ENCODE measurements at places on chromosomes 3 and 15.

DNA sequence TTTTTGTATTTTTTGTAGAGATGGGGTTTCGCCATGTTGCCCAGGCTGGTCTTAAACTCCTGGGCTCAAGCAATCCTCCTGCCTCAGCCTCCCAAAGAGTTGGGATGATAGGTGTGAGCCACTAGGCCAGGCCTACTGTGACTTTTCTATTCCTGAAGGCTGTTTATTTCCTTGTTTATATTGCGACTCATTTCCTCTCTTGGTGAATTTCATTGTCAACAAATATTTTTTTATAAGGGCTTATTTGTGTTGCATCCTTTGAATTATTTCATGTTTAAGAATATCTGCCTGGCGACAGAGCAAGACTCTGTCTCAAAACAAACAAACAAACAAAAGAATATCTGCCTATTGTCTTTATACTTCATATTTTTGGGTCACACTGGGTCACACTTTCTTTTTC is 29.4 kb upstream of the MCCC1 start:
- DNase-seq, result no peak

- peak; percentile 77 for DNase-seq
These were observed 4.3 kb upstream of the LSMEM2 start for GRCh38 chr3:50274371-50275104.

- DNase-seq, result no peak
These were observed 10.4 kb downstream of the NSMCE3 start for GRCh38 chr15:29259233-29259632.

GRCh38 chr3:158005391-158006100 is 100.7 kb downstream of the SHOX2 start:
- DNase-seq, result no peak

DNA sequence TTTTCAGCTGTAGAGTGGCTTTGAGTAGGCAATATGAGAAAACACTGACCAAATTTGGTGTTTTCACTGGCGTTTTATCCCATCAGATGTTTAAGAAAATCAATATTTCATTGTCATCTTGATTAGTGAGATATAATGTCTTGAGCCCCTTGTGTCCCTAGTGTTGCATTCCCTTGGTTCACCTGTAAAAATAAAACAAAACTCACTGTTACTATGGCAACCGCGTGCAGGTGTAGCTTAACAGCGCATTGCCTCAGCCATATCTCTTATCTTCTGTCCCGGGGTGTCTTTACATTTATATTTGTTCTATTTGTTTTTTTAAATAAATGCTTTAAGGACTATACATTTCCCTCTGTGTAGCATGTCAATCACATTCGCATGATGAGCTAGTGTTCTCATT is 551.6 kb downstream of the ZIC1 start:
- DNase-seq, result no peak

DNA sequence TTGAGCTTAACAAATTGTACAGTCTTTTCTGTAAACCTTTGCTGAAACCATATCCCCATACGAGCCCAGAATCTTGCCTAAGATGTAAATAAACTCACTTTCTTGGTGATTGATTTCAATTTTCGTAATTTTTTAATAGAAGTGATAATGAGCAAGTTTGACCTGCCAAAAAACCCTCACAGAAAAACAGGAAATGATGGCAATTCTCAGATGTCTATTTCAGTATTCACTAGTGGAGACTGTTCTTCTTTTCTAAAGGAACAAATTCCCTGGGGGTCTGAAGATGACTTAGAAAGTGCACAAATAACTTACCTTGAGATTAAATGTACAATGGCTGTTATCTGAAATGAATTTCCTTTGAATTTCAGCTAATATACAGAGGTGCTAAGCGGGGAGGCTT is 116.5 kb upstream of the CMC1 start:
- no peak for DNase-seq

- no peak for DNase-seq
These were observed 32.9 kb downstream of the CRYGS start for GRCh38 chr3:186511245-186511644.

DNA sequence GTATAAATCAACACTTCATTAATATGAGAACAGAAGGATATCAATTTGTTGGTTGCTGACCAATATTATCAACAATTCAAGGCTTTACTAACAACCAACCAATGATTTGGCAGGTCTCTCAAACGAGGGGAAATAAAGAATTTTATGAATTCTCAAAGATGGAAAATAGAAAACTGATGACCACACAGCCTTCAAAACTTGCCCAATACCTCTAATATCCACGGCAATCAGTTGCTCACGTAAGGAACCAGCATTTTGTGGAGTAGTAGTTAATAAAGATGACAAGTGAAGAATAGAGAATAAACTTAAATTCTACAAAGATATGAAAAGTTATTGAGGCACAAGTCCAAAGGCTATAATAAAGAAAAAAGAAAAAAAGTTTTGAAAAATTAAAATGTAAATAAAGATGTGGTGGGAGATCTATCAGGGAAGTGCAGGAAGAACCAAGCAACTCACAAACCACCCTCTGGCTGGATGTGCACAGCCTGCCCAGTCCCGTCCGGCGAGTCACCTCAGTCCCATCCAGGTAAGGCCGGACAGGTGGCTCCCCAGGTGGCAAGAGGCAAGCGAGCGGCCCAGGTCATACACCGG is 808 bp downstream of the GK5 start:
- DNase-seq, result no peak

DNA sequence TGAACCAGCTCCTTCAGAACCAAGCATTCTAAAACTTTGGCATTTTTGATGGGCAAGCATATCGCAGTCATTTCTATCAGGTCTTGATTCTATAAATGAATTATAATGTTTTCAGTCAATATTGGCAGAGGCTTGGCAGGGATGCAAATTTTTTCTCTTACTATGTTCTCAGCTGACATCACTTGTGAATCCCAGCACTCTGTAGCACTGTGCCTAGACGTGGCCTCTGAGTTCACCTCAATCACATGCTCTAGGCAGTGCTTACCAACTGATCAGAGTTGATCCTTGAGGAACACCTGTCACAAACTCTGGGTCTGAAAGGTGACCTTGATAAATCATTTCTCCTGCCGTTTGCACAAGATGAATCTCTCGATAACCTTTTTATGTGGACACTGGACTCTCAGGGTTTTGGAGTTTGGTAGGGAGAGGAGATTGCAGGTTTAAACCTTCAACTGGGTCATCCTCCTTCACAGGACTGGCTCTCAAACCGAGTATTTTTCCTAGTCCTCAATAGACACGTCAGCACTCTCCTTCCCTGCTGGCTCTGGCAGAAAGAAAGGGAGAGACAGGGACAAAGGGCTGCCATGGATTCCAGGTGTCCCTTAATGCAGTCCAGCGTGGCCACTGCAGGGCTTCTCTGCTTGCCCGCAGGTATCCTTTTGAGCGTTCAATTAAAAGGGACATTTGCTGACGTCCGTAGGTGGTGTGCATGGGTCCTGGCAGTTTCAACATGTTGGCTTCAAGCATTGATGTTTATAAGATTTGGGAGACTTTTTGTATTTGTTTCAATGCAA is 222.3 kb upstream of the CMC1 start:
- DNase-seq, result no peak

- no peak for DNase-seq
These were observed 290.5 kb downstream of the PLCL2 start for GRCh38 chr3:17175187-17175807.

DNA sequence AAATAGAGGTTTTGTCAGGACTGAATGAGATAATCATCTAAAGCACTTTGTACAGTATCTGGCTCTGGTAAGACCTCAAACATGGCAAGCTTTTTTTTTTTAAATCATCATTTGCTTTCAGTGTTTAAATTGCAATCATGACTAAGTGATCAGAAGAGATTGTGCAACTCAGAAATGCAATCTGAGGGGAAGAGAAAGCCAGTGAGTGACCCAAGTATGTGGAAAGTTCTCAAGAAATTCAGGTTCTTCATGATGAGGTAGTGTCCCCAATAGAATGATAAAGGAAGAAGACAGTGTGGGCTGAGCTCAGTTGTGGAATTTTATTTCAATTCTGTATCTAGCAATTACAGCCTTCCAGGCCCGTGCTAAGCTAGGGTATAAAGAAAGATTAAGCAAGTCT is 132.2 kb upstream of the TBC1D5 start:
- DNase-seq, result no peak

DNA sequence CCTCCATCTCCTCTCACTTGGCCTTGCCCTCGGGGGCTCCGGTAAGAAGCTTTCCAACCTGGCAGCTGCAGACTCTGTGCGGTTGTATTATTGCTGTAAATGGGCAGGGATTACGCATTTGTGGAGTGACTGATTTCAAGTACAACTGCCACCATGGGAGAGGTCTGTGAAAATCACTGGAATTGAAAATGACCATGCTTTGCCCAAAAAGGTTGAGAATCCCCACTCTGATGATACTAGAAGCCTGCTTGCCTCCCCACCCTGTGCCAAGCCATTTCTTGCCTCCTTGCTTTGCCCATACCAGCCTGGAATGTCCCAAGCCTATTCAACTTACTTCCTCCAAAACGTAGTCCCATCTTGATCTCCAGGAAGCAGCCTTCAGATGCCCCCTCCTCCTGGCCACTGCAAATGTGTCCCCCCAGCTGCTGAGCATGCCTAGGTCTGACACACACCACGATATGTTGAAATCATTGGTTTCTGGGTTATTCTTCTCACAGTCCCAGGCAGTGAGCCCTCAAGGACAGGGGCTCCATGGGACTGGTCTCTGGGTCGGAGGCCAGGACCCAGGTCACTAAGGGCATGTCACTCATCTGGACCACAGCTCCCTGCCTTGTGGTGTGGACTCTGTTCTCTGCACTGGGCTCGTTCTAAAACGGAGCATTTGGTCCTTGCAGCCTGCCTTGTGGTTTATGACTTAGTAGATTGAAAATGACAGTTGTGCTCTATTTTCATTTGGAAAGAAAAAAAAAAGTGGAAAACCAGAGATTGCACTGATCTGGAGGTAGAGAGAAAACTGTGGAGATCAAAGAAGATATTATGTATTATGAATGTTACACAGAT is 42.9 kb downstream of the SMAD3 start:
- no peak for DNase-seq

- no peak for DNase-seq
These were observed 105.5 kb upstream of the ICE2 start for GRCh38 chr15:60584355-60584998.

- DNase-seq, result no peak
These were observed 178.6 kb downstream of the KCNAB1 start for GRCh38 chr3:156298938-156299337.

- DNase-seq, result no peak
These were observed 119.5 kb downstream of the FRMD5 start for GRCh38 chr15:44075535-44075934.

DNA sequence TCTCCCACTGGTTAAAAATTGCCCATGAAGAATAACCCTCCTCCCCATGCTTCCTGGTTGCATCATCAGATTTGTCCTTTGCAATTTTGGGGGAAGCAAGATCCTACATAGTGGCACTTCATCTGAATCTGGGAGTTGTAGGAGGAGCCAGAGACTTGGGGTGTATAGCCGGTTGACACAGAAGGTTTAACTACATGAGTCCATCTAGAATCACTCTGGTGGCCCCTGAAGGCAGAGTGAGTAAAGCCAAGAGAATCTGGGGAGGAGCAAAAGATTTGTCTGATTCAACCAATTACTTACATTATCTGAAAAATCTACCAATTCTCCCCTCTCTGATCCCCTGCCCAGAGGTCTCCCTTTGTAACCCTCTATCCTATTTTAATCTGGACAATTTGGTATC is 50.1 kb downstream of the SYN2 start:
- no peak for DNase-seq

DNA sequence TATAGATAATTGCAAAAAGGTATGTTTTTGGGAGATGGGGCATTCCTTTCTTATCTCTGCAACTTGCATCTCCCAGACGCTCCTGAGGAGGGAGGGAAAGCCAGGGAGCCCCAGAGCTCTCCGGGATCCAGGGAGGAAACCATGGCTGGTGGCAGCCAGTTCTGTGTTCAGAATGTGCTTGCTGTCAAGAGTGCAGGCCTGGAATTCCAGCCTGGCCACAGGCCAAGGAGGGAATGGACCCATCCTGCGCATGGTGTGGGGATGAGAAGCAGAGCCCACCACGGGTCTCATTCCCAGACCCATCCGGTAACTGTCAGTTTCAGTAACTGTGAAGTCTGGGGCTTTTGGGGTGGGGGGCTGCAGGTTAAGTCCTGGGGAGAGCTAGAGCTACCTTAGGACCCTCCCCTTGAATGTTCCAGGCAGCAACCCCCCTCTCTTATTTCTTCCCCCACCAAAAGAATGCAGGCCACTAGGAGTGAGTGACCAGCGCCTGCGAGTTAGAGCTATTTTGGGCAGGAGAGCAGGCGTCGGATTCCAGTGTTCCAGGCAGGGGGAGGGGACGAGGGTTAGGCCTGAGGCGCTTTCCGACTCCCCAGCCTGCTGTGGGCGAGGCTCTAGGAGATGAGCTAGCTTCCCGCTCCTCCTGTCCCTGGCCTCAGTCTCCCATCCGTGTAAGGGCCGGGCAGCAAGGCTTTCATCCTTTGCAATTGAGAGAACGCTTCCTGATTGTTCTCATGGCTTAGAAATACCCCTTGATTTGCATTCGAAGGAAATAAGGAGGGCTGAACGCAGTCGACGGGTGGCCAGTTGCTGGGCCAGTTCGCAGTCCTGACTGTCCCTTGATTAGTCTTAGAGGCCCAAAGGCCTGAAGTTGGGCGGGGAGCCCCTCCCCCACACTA is 781 bp upstream of the DAG1 start:
- DNase-seq, result peak; percentile 71

GRCh38 chr3:42717306-42717705 is 14.7 kb upstream of the HHATL start:
- DNase-seq, result no peak

GRCh38 chr3:118833075-118833474 is 201.6 kb downstream of the IGSF11 start:
- DNase-seq, result no peak

DNA sequence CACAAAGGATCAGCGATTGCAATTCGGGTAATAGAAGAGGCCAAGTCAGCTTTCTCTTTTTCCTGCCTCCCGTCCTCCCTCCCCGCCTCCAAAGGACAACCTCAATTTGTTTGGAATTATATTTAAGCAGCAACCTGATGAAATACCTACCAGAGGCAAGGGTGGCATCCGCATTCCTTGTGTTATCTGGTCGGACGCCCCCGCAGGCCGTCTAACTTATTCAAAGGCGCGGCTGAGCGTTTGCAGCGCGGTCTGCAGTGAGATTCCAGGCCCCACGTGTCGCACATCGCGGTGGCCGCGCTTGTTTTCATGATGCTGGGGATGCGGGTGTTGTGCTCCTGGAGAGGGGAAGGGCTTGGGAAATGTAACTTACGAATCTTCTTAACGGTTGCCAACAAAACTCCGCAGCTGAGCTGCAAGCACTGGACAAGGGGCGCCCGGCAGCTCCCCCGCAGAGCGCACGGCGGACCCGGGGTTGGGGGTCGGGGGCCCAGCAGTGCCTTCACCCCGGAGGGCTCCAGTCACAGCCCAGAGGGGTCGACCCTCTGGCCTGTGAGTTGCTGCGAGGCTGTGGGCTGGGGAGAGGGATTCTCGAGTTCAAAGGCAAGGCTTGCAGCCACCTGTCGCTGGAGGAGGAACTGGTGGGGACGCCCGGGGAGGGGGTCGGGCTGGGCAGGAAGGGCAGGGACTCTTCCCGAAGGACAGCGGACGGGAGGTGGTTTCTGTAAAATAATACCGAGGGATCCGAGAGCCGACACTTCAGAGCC is 20.5 kb upstream of the RGMA start:
- DNase-seq, result peak; percentile 36
